Activated CD4-positive, alpha-beta T cell treated with anti-CD3 and anti-CD28 coated beads, Interleukin-2, amount 10 ng/mL, durations not matched to agents 24 days and 14 days (primary cell): ENCODE measurements at places on chromosomes 11 and 22. TPM values are rescaled to one million over a fixed set of nuclear protein-coding genes. Genes with fewer than 3 reads are reported as not detected.

The NXPE1 gene
- not detected in 2 replicates for total RNA-seq

The SPINDOC gene
- 60.2 and 65.8 TPM in 2 replicates for total RNA-seq

The IGF2 gene
- total RNA-seq: 0.45 and 1.1 TPM in 2 replicates

The PRR5 gene
- 22.7 and 23.6 TPM in 2 replicates for total RNA-seq

The RTN4RL2 gene
- total RNA-seq: 0.23 and 0.26 TPM in 2 replicates

The CECR2 gene
- 0.09 and 0.14 TPM in 2 replicates for total RNA-seq
